H4 (cell line): ENCODE measurements at places on chromosomes 2 and 18.

DNA sequence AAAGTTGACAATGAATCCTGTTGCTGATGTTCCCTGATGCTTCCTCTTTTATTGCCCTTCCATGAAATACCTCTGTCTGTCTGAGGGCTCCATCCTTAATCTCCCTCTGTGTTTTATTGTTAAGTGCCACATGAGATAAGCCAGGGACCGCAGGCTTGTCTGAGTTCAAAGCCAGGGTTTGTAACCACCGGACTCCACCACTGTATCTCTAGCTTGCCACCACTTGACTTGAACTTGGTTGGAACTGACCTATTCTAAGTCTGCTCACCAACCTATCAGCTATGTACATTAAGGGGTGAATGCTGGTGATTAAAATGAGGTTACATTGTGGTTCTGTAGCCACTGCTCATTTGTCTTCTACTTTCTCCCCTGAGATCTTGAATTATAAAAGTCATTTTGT lies 328.5 kb upstream of the ZEB2 start:
- no peak for DNase-seq

- DNase-seq, result no peak
Measured at GRCh38 chr18:79490626-79491041, 94.9 kb downstream of the NFATC1 start.

DNA sequence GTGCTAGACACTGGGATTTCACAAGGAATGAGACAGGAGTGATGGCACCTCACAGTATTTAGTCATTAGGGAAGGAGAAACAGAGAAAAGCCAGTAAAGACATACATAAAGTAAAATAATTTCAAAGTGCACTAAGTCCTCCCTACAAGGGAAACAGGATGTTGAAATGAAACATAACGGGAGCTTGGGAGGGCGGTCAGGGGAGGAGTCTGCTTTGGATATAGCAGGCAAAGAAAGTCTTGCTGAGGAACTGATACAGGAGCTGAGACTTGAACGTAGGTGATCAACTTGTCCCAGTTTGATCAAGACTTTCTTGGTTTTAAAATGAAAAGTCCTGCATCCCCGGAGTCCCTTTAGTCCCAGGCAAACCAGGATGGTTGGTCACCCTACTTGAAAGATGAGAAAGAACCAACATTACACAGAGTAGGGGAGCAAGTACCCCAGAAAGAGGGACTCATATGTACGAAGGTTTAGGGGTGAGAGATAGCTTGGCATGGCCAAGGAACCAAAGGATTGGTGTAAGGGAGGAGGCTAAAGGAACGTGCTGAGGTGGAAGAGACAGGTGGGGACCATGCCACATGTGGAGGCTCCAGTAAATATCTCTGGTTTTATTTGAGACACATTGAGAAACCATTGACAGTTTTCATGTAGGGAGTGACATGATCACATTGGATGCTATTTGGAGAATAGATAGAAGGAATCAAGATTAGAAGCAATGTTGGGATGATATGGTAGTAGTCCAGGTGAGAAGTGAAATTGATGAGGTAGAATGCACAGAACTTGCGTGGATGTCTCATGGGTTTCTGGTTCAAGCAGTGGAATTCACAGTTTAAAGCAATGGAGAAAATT lies 28.4 kb downstream of the FBXO48 start:
- DNase-seq, result no peak

DNA sequence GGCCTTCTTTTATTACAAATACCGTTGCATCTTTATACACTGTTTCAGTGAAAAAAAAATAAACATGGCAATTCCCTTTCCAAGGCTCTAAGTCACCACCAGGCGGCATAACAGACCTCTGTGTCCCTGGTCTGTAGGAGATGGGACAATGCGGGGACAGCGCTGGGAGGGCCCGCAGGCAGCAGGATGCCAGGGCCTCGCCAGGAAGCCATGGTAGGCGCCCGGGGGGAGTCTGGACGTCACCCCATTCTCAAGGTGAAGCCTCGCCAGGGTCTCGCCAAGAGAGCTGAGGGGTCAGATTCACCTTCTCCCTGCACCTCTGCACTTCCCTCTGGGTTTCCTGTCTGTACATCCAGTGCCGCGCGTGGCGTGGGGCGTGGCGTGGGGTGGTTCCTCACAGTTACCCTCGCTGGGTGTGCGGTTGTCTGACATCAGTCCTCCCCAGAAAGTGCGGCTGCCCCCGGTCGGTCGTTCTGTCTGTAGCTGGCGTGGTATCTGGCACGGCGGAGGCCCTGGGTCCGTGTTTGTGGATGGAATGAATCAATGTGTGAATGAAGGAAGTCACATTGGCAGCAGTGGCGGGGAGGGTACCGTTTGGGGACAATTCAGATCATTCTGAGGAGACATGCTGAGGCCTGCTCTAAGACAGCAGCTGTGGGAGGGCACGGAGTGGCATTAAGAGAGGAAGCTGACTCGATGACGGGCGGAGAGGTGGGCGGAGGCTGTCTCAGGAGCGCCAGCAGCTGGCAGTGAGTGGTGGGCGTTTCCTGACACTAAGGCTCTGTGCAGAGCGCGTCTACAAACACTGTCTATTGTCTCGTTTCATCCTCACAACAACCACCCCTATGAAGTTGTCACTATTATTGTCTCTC lies 46.0 kb downstream of the LRRFIP1 start:
- peak; percentile 82 for DNase-seq

GRCh38 chr2:32450851-32451250 lies 94.0 kb downstream of the BIRC6 start:
- DNase-seq, result no peak

DNA sequence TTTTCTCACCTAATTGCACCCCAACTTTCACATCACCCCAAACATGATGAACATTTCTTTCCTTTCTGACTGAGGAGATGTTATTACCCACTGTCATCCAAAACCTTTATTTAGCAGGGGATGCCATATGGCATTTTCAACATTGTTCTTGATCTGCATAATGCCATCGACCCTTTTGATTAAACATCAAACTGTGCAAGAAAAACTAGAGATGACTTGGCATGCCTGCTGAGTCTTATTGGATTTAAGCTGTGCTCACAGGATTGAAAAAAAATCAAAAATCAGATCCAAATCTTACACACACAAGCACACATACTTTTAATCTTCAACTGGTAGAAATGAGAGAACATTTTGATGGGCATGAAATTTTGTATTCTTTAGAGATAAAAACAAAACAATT lies 536.0 kb downstream of the TMX3 start:
- DNase-seq, result no peak
